ENCODE measurements at places on chromosomes 13 and 19. TPM values are rescaled to one million over a fixed set of nuclear protein-coding genes. Genes with fewer than 3 reads are reported as not detected.

- no peak overlapping the region for H3K27ac ChIP-seq
- no peaks in the 10 kb centered on the region for H3K27me3 ChIP-seq
- no peaks in the 10 kb centered on the region for H3K36me3 ChIP-seq
Observed at GRCh38 chr13:64278493-64278892, 2862.8 kb upstream of the PCDH20 start.

DNA sequence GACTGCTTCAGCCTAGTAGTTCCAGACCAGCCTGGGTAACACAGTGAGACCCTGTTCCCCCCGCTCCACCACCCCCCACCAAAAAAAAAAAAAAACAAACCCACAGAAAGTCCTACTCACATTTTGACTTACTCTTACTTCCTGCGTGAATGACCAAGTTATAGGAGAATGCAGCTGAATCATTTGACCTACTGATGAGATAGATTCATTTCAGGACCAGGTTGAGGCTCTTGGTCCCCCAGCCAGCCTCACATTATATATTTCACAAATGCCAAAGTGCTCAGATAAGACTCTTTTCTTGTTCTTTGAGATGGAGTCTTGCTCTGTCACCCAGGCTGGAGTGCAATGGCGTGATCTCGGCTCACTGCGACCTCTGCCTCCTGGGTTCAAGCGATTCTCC is 70.2 kb downstream of the KLF5 start:
- H3K27ac ChIP-seq = no peak overlapping the region
- no peaks in the 10 kb centered on the region for H3K4me1 ChIP-seq

DNA sequence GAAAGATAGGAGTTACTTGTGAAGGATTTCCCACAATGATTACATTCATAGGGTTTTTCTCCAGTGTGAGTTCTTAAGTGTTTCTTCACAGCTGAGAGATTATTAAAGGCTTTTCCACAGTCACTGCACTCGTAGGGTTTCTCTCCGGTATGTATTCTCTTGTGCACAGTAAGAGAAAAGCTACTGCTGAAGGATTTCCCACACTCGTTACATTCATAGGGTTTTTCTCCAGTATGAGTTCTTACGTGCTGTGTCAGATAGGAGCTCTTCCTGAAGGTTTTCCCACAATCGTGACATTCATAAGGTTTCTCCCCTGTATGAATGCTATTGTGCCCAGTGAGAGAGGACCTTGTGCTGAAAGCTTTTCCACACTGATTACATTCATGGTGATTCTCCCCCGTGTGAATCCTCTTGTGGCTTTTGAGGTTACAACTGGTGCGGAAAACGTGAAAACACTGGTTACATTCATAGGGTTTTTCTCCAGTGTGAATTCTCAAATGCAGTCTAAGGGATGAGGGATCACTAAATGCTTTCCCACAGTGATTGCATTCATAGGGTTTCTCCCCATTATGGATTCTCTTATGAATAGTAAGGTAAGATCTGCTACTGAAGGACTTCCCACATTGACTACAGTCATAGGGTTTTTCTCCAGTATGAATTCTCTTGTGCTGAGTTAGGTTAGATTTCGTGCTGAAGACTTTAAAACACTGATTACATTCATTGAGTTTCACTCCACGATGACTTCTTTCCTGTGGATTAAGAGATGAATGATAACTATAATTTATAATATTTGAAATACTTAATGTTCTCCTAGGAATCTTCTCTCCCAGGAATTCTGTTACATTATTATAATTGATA is 20.6 kb downstream of the ZNF558 start:
- peaks cover 84% of the 10 kb centered on the region for H3K36me3 ChIP-seq
- no peak for DNase-seq

DNA sequence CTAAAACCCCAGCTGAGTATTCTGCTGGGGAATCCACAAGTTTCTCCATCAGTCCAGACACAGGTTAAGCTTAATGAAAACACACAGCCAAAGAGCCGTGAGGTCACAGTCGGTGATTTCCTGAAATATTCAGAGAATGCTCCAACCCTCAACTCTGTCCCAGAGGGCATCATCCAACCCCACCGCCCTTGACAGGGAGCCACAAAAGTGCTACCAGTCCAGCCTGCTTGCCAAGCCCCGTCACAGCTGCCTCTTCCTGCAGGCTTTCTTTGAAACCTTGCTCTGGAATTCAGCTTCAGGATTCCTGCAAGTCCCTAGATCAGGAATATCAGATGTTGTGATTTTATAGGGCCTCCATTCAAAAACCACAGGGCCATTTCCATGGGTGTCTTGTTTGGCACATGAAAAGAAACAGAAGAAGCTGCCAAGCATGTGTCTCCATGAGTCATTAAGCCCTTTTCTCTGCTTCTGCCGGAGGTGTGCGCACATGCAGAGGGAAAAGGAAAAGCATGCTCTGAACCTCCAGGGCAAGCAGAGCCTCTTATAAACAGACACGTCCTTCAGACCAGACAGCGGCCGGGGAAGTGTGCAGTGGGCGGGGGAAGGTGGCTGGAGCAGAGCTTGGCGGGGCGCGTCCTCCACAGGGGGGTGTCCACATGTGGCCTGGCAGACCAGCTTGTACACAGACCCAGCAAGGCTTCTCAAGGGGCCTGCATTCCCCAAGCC is 164.7 kb downstream of the KATNAL1 start:
- H3K27ac ChIP-seq = peak overlapping the region; percentile 81
- no peaks in the 10 kb centered on the region for H3K27me3 ChIP-seq
- H3K4me3 ChIP-seq = no peak overlapping the region
- H3K36me3 ChIP-seq = peaks cover 22% of the 10 kb centered on the region

- H3K27me3 ChIP-seq = no peaks in the 10 kb centered on the region
- no peak overlapping the region for H3K4me3 ChIP-seq
- no peak overlapping the region for H3K27ac ChIP-seq
- DNase-seq = no peak
Observed at GRCh38 chr13:101930331-101930730, 471.5 kb downstream of the FGF14 start.

- H3K4me1 ChIP-seq = peaks cover 1% of the 10 kb centered on the region
- H3K27ac ChIP-seq = no peak overlapping the region
- H3K36me3 ChIP-seq = peaks cover 22% of the 10 kb centered on the region
- DNase-seq = no peak
Observed at GRCh38 chr13:40812102-40812501, 22.7 kb downstream of the SLC25A15 start.

STOML3 gene
- total RNA-seq = not detected

- H3K4me1 ChIP-seq = peaks cover 24% of the 10 kb centered on the region
- H3K27ac ChIP-seq = no peak overlapping the region
- H3K36me3 ChIP-seq = peaks cover 2% of the 10 kb centered on the region
- H3K4me3 ChIP-seq = no peak overlapping the region
- no peak for DNase-seq
Observed at GRCh38 chr13:21069561-21070004, 8.2 kb upstream of the LATS2 start.

PINLYP gene
- 4.1 TPM for total RNA-seq

MATK gene
- total RNA-seq = 18.3 TPM

USHBP1 gene
- total RNA-seq = 0.27 TPM

- no peak overlapping the region for H3K27ac ChIP-seq
- no peaks in the 10 kb centered on the region for H3K27me3 ChIP-seq
- DNase-seq = no peak
Observed at GRCh38 chr19:4042731-4043082, 24.0 kb downstream of the ZBTB7A start.

DNA sequence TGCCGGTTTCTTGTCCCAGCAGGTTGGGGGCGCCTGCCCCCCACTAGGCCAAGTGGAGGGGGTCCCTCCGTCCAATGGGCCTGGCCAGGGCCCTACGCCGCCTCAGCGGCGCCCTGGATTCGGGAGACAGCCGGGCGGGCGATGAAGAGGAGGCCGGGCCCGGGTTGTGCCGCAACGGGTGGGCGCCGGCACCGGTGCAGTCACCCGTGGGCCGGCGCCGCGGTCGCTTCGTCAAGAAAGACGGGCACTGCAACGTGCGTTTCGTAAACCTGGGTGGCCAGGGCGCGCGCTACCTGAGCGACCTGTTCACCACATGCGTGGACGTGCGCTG is 6.2 kb downstream of the KCNJ14 start:
- peaks cover 6% of the 10 kb centered on the region for H3K36me3 ChIP-seq
- H3K27ac ChIP-seq = no peak overlapping the region
- H3K4me1 ChIP-seq = no peaks in the 10 kb centered on the region
- H3K4me3 ChIP-seq = no peak overlapping the region
- DNase-seq = no peak

Measured in activated CD4-positive, alpha-beta T cell treated with anti-CD3 and anti-CD28 coated beads, Interleukin-2, amount 10 ng/mL, durations not matched to agents 7 days and 5 days (primary cell).